NCI-H2081 (cell line): ENCODE measurements at places on chromosomes 3 and 15.

DNA sequence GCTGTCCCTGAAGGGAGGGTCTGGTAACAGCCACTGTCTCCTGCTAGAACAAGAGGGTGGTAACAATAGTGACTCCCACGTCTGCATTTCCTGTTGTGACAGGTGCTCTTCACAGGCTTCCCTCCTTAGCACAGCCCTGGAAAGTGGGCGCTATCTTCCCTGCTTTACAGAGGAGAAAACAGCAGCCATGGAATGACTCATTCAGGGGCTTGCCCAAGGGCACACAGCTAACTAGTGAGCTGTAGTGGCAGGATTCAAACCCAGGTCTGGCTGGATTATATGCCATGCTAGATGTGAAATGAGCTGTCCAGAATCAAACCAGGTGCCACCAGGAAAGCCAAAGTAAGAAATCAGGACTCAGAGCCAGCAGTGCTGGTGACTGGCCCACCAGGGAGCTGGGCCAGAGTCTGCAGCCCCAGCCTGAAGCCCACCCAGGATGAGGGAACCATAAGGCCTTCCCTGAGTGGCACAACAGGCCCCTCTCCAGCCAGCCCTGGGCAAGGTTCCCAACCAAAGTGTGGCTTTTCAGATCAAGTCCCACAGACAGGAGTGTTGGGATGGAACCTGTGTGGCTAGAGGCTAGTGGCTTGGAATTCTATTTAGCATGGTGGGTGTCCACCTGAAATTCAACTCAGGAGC, 102.4 kb downstream of the ETFA start:
- DNase-seq, result no peak

DNA sequence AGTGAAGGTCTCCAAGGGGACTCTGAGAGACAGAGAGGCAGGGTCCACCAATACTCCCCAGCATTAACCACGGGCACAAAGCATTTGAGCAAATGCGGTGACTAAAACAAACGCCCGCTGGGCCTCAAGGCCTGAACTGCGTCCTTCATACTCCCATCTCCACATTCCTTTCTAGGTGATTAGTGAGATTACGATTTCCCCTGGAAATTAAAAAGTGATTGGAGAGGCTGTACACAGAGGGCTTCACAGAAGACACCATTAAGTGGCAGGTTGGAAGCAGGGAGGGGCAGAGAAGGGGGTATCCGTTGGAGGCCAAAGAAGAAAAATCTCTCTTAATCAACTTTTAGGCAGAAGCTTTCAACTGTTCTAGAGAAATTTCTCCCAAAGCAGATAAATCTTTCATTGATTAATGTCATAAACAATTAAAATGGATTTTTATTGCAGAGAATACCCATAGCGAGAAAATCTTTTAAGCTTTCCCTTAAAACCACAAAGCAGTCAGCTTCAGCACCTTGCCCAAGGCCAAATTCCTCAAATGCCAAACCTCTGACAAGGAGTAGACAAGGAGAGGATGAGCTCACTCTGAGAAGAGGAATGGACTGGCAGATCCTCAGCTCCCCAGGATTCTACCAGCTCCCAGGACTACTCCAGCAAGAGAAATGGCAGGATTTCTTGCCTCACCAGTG, 38.2 kb downstream of the MB21D2 start:
- DNase-seq, result no peak

DNA sequence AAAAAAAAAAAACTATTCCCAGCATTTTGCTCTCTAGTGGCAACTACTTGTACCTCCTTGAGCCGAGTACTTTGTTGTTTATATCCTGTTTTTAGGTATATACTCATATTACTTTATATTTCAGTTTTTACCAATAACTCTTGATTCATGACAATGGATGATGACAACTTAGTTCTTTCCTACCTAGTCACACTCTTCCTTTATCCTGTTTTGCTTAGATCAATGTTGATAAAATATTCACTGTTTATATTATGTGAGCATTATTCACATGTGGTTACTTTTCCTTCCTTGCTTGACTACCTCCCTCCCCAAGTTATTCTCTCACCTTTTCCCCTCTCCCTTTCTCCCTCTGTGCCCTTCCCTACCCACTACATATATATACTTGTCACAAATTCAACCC, 53.7 kb downstream of the NKIRAS1 start:
- DNase-seq, result no peak

DNA sequence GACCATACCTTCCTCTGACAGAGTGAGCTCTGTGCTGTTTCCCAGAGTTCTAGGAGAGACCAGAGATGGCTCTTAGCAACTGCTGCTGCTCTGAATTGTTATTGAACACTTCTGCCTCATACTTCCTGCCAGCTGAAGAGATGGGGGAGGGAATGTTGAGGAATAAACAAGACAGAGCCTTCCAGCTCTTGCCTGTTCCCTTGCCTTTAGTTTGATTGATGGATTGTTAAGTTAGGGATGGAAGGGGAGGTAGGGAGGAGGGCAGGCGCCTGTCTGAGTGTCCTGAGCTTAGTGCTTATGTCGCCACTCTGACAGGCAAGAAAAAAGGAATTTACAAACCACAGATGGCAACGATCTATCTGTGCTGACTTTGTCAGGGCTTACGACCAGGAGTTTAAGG, 42.8 kb downstream of the ZNF609 start:
- no peak for DNase-seq

GRCh38 chr3:10700821-10701220, 115.2 kb upstream of the SLC6A11 start:
- DNase-seq, result no peak

DNA sequence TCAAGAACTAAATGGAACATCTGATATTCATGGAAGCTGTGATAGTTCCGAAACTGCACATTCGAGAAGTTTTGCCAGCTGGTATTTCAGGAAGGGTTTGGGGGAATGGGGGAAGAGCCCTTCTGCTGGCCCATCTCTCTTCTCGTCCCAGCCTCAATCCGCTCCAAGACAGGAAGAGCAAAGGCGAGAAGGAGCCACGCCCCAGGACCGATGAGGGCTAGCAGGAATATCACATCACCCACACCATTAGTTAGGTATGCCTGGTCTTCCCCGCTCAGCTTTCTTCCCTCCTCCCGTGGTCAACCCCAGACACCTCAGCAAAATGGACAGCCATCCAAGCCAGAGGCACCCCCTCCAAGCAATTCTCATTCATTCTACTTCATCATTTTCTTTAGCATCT, 14.9 kb upstream of the PCSK6 start:
- DNase-seq, result no peak

GRCh38 chr15:52233405-52233804, 42.2 kb upstream of the GNB5 start:
- DNase-seq, result no peak
